RKO (cell line): ENCODE measurements at places on chromosomes 5 and 9.

- peak; percentile 58 for DNase-seq
Measured at GRCh38 chr5:75656311-75657003, 45.2 kb downstream of the ANKDD1B start.

DNA sequence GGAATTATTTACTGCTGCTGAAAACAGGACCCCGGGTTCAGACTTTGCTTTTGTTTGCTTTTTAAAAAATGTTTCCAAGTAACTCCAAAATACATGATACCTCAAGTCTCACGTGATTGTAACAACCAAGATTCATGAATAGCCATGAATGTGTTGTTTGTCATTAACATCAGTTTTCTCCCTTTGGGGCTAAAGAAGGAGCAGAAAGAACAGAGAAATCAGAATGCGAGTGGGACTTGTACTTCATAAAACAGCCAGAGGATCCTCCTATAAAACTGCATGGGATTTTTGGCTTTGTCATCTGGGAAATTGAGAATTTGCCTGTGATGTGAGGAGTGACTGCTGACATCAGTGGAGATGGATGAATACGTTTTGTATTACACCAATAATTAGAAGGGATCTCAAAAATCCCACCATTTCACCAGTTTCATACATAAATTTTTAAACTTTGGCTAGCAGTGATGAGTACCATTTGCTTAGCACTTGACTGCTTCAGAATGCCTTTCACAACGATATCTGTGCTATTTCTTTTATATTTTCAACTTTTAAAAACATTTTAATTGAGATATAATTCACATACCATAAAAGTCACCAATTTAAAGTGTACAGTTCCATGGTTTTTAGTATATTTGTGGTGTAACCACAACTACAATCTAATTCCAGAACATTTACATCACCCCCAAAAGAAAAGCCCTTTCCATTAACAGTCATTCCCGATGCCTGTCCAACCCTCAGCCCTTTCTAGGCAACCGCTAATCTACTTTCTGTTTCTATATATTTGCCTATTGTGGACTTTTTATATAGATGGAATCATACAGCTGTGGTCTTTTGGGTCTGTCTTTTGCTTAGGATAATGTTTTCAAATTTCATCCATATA is 126.9 kb upstream of the ANKRD55 start:
- no peak for DNase-seq

GRCh38 chr5:35651002-35651756 is 33.5 kb downstream of the SPEF2 start:
- peak; percentile 28 for DNase-seq

- DNase-seq: peak; percentile 66
Measured at GRCh38 chr9:107340920-107341632, 58.0 kb downstream of the RAD23B start.

GRCh38 chr5:175254155-175254554 is 189.8 kb downstream of the DRD1 start:
- DNase-seq: no peak
